ENCODE measurements at places on chromosomes 12 and 14. TPM values are rescaled to one million over a fixed set of nuclear protein-coding genes. Genes with fewer than 3 reads are reported as not detected.

GRCh38 chr12:132558042-132558856 is 52.1 kb downstream of the LRCOL1 start:
- peaks cover 14% of the 10 kb centered on the region for H3K27me3 ChIP-seq
- H3K36me3 ChIP-seq, result peaks cover 2% of the 10 kb centered on the region
- DNase-seq, result peak; percentile 58
- H3K27ac ChIP-seq, result no peak overlapping the region
- peaks cover 18% of the 10 kb centered on the region for H3K4me1 ChIP-seq

Gene PPM1H
- 0.07 TPM for total RNA-seq

Gene SIX1
- not detected for total RNA-seq

GRCh38 chr14:91145391-91146160 is 31.7 kb downstream of the DGLUCY start:
- H3K27me3 ChIP-seq, result no peaks in the 10 kb centered on the region
- peaks cover 37% of the 10 kb centered on the region for H3K36me3 ChIP-seq
- H3K4me3 ChIP-seq, result no peak overlapping the region
- no peak for DNase-seq
- H3K27ac ChIP-seq, result peak overlapping the region; percentile 15

- no peak for DNase-seq
- H3K4me3 ChIP-seq, result no peak overlapping the region
- H3K36me3 ChIP-seq, result no peaks in the 10 kb centered on the region
- no peak overlapping the region for H3K27ac ChIP-seq
- H3K4me1 ChIP-seq, result no peaks in the 10 kb centered on the region
- no peaks in the 10 kb centered on the region for H3K27me3 ChIP-seq
These were observed 705.8 kb upstream of the USP15 start for GRCh38 chr12:61554268-61555008.

DNA sequence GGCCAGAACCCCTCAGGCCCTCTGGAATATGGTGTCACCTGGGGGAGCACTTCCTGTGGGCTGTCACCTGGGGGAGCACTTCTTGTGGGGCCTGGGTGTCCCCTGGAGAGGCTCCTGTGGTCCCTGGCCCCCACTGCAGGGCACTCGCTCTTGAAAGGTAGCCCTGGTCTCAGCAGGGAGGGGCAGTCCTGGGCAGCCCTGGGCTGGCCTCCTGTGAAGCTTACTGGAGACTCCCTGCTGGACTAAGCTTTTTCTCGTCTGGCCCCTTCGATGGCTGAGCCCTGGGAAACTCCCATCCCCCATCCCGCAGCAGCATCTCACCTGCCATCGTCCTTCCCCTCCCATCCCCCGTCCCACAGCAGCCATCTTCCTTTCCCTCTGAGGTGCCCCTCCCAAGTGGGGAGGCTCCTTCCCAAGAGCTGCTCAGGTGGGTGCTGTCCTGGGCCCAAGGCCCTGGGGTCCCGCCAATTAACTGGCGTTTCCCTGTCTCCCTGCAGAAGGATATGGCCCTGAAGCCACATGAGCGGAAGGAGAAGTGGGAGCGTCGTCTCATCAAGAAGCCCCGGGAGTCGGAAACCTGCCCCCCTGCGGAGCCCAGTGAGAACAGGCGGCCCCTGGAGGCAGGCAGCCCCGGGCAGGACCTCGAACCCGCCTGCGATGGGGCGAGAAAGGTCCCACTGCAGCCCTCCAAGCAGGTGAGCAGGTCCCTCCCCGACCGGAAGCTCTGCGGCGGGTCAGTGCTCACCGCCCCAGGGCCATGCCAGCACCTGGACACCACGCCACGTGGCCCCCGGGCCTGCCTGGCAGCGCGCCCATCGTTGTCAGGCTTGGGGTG is 17.9 kb downstream of the FBRSL1 start:
- peaks cover 40% of the 10 kb centered on the region for H3K4me1 ChIP-seq
- H3K36me3 ChIP-seq, result no peaks in the 10 kb centered on the region
- no peaks in the 10 kb centered on the region for H3K27me3 ChIP-seq
- H3K27ac ChIP-seq, result no peak overlapping the region
- H3K4me3 ChIP-seq, result no peak overlapping the region

- no peaks in the 10 kb centered on the region for H3K4me1 ChIP-seq
- H3K36me3 ChIP-seq, result no peaks in the 10 kb centered on the region
These were observed 105.1 kb downstream of the PTPN11 start for GRCh38 chr12:112523856-112524255.

DNA sequence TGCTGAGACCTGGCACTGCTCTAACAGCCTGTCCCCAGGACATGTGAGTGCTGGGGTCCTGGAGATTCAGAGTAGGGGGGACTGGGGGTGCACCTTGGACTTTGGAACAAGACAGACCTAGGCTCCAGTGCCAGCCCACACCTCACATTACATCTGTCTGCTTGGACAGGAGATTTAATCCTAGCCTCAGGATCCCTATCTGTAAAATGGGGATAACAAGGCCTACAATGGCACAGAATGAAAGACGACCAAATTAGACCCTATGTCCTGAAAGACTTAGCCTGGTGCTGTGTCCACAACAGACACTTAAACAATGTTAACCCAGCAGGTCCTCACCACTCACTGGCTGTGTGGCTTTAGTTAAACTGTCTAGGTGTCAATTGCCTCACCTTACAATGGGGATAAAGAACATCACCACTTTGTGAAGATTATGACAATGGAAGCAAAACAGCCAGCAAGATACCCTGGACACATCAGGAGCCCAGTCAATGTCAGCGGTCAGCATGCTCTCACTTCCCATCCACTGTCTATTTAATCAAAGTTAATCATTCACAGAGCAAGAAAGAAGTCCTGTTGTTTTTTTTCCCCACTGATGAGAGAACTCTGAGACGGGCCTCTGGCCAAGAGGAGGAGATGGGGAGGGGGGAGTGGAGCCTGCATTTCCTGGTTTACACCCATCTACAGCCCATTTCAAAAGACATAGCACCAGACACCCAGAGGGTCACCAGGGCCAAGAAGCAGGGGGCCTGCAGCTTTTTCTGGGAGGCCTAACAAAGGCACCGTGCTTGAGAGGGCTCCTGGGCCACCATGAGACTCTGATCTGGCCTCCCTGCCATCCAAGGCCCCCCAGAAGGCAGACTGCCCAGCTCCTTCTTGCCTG is 40.6 kb downstream of the ACTN1 start:
- H3K27me3 ChIP-seq, result no peaks in the 10 kb centered on the region
- peaks cover 88% of the 10 kb centered on the region for H3K4me1 ChIP-seq
- H3K36me3 ChIP-seq, result peaks cover 9% of the 10 kb centered on the region
- no peak overlapping the region for H3K4me3 ChIP-seq

- no peaks in the 10 kb centered on the region for H3K27me3 ChIP-seq
- H3K4me3 ChIP-seq, result no peak overlapping the region
- H3K4me1 ChIP-seq, result no peaks in the 10 kb centered on the region
- H3K36me3 ChIP-seq, result no peaks in the 10 kb centered on the region
- DNase-seq, result no peak
These were observed 91.4 kb upstream of the ALX1 start for GRCh38 chr12:85188619-85189018.

Gene IGF1
- 1.2 TPM for total RNA-seq

DNA sequence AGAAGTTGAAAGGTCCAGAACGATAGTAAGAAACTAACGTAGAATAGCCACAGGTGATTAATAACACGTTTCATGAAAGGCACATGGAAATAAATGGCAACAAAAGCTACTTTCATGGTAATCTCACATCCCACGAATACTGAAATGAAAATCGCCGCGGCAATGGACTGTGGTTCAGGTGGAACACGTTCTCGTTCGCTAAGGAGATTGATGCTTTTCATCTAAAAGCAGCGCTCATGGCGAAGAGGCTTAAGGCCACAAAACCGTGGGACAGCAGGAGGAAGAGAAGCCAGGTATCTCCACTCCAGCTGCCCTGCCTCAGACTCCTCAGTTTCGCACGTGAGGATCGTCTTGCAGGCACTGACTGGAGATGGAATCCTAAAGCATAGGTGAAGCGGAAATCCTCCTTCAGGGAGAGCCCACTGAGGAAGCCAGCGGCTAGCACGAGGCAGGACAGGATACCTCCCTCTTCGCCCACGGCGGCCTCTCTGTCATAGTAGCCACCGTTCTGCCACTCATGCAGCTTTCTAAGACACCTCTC is 696 bp upstream of the GPHN start:
- H3K4me1 ChIP-seq, result peaks cover 27% of the 10 kb centered on the region
- peaks cover 11% of the 10 kb centered on the region for H3K27me3 ChIP-seq
- peak overlapping the region; percentile 93 for H3K27ac ChIP-seq
- no peak for DNase-seq

GRCh38 chr12:104477510-104478390 is 21.0 kb downstream of the CHST11 start:
- no peaks in the 10 kb centered on the region for H3K27me3 ChIP-seq
- H3K4me3 ChIP-seq, result peak overlapping the region; percentile 70
- H3K27ac ChIP-seq, result peak overlapping the region; percentile 95

DNA sequence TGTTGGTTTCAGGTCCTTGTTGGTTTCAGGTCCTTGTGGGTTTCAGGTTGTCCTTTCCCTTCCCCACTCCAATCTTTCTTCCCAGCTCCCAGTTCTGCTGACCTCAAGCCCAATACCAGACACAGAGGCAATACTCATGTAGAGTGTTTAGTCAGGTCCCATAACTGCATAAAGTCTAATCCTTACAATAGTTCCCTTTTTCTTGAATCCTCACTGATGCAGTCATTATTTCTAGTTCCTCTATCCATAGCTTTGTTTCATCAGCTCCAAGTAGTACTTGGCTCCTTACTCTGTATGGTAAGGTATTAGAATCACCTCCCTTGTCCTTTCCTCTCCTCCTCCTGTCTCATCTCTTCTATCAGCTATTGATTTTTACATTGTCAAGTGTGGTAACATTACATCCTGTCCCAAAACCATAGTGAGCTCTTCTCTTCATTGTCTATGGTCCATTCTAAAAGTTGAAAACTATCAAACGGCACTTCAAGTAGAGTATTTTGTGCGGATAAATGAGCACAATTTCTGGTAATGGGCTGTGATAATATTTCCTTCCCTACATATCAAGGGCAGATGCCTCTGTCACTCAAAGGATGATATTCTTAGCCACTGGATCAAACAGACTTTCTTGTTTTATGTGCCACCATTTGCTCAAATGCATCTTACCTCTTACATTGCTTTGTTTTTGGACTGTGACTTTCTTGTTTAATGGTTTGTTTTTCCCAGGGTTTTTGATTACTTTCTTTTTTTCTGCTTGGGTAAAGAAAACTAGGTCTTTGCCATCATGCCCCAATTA is 57.2 kb upstream of the JDP2 start:
- H3K27me3 ChIP-seq, result peaks cover 4% of the 10 kb centered on the region
- no peak overlapping the region for H3K27ac ChIP-seq
- DNase-seq, result no peak
- H3K4me1 ChIP-seq, result peaks cover 2% of the 10 kb centered on the region
- H3K4me3 ChIP-seq, result no peak overlapping the region

Gene TAS2R19
- total RNA-seq, result 1.5 TPM

DNA sequence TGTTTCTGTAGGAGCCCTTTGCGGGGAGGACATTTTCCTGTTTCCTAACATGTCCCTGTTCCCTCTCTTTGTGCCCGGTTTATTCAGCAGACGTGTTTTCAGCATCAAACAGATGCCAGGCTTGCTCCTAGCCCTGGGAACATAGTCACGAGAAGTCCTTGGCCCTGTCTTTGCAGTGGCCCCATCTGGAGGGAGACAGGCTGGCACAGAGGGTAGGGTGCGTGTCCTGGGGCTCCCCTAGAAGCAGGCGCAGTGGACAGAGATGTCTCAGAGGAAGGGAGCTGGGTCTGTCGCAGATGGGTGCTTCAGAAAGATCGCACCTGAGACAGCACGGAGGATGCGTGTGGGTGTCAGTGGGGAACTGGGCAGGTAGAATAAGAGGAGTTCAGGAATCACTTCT is 75.0 kb upstream of the DYNC1H1 start:
- peaks cover 3% of the 10 kb centered on the region for H3K4me1 ChIP-seq
- peak overlapping the region; percentile 43 for H3K27ac ChIP-seq
- H3K36me3 ChIP-seq, result peaks cover 31% of the 10 kb centered on the region
- DNase-seq, result no peak
- H3K4me3 ChIP-seq, result no peak overlapping the region
- H3K27me3 ChIP-seq, result no peaks in the 10 kb centered on the region

- no peaks in the 10 kb centered on the region for H3K36me3 ChIP-seq
- no peak for DNase-seq
- no peaks in the 10 kb centered on the region for H3K4me1 ChIP-seq
- no peak overlapping the region for H3K27ac ChIP-seq
These were observed 134.6 kb downstream of the SLC25A21 start for GRCh38 chr14:37037636-37038387.

Gene CELA1
- total RNA-seq, result 0.29 TPM

- H3K36me3 ChIP-seq, result no peaks in the 10 kb centered on the region
- H3K4me1 ChIP-seq, result peaks cover 24% of the 10 kb centered on the region
These were observed 168.0 kb upstream of the HMGA2 start for GRCh38 chr12:65656156-65656882.

- H3K27ac ChIP-seq, result no peak overlapping the region
- no peaks in the 10 kb centered on the region for H3K4me1 ChIP-seq
- H3K4me3 ChIP-seq, result no peak overlapping the region
- H3K36me3 ChIP-seq, result no peaks in the 10 kb centered on the region
- H3K27me3 ChIP-seq, result no peaks in the 10 kb centered on the region
These were observed 26.3 kb upstream of the TCP11L2 start for GRCh38 chr12:106276032-106276740.

DNA sequence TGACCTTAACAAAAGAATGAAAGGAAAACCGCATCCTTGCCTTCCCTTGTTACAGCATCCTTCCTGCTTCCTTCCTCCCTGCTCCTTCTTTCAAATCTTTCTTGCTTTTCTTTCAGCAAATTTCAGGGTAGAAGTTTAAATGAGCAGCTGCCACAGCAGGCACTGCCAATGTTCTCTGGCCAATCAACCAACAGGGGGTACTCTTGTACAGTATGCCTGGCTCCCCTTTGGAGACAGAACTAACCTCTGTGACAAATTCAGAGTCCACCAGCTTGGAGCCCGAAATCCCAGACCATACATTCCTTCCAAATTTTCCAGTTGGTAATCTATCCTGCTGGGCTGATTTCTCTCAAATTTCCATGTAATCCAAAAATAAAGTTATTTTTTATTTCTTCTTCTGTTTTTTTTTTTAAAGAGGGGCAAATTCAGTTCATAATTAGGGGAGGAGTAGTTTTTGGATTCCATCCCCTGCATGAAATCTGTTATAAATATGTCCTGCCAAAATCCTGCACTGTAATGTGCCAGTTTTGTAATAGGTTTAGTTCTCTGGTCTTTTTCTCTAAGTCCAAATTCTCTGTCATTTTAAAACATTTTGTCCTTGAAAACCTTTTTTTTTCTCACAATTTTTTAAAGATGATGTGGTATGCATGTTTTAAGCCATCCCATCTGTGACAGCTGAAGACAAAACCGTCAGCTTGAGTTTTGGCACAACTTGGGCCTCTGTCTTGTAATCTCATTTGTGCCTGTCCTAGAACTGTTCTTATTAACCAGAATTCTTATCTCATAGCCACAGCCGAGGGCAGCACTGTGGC is 610.0 kb upstream of the LMO3 start:
- no peaks in the 10 kb centered on the region for H3K27me3 ChIP-seq
- no peak overlapping the region for H3K4me3 ChIP-seq
- no peaks in the 10 kb centered on the region for H3K36me3 ChIP-seq
- no peaks in the 10 kb centered on the region for H3K4me1 ChIP-seq

Gene CCDC197
- not detected for total RNA-seq

GRCh38 chr14:22391908-22392565 is 197.0 kb downstream of the DAD1 start:
- H3K36me3 ChIP-seq, result no peaks in the 10 kb centered on the region
- no peaks in the 10 kb centered on the region for H3K27me3 ChIP-seq
- DNase-seq, result no peak
- no peak overlapping the region for H3K4me3 ChIP-seq
- no peak overlapping the region for H3K27ac ChIP-seq

GRCh38 chr12:12069821-12070548 is 754 bp upstream of the BCL2L14 start:
- H3K27ac ChIP-seq, result peak overlapping the region; percentile 90
- no peaks in the 10 kb centered on the region for H3K27me3 ChIP-seq
- no peaks in the 10 kb centered on the region for H3K36me3 ChIP-seq
- H3K4me1 ChIP-seq, result peaks cover 22% of the 10 kb centered on the region
- no peak overlapping the region for H3K4me3 ChIP-seq
- DNase-seq, result no peak

Gene CNTN1
- total RNA-seq, result not detected

All from activated CD8-positive, alpha-beta T cell treated with anti-CD3 and anti-CD28 coated beads for 36 hours (primary cell).